CD4-positive, alpha-beta T cell (primary cell): ENCODE measurements at places on chromosomes 3 and 15.
A peak's percentile ranks its signal among the peaks of the same experiment; 100 is the strongest.

- peak; percentile 38 for DNase-seq
These were observed 79.1 kb upstream of the MEF2A start for GRCh38 chr15:99486371-99487336.

- DNase-seq = no peak
These were observed 85.6 kb upstream of the DNAJC19 start for GRCh38 chr3:181075098-181075497.

- no peak for DNase-seq
These were observed 77.8 kb downstream of the WWTR1 start for GRCh38 chr3:149579838-149580542.

DNA sequence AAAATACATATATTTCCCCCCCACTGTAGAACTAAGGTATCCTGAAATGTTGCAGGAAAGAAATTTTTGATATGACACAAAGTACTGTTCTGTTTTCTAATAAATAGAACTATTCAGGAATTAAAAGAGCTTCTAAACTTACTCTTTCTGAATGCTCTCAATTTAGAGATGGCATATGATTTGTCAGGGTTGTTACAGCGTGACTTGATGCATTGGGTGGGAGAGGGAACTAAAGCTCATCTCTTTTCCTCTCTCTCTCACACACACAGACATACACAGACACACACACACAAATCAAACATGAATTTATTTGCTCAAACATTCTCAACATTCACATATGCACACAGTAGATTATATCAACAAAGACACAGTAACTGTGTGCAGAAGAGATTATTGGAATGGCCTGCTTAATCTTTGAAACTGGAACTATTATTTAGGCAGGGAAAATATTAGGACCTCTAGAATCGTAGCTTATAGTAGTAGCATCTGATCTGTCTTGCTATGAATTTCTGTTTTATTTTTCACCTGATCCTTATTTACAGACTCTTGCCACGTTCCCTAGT, 807.4 kb upstream of the GBE1 start:
- no peak for DNase-seq

DNA sequence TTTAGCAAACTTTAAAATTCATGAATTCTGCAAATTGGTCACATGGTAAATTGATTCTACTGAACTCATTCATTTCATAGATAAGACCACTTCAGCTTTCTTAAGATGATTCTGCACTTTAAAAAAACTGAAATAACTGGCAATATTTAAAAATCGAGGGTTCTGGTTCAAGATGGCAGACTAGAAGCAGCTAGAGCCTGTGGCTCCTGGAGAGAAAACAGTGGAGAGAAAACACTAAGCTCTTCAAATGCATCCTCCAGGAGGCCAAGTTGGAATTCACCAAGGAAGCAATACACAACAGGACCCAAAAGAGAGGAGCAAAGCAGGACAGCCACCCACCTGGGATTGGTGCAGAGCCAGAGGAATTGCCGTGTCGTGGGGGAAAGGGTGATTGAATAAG, 132.1 kb downstream of the SPATA16 start:
- no peak for DNase-seq

DNA sequence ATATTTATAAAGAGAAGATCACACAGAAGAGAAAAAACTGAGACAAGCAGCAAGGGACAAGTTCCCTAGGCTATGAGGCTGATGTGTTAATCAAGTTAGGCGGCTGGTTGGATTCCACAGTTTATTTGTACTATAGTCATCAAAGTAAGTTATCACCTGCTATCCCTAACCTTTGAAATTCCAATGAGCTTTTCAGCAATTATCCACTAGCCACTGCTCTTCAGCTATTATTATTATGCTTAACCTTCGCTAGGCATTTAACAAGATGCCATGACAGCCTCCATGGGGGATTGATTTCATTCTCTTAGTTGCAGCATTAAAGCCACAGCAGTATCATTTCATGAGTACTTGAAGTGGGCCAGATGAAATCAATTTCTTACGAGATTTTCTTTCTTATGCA, 699.5 kb upstream of the NAALADL2 start:
- DNase-seq = no peak

DNA sequence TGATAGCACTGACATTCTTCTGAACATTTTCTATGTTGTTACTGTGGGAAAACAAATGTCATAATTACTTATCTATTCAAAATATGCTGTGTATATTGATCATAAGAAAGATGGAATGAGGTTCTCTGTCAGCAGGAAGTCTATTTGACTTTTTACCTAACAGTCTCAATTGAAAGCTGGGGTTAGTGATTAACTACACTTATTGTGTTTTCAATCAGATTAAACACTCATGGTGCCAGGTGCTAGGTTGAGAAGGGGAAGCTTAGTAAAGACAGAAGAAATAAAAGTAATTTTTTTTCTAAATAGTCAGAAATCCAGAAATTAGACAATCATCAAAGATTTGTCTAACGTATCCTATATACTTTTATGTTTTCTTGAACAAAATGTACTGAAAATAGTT, 281.0 kb upstream of the NR2E3 start:
- no peak for DNase-seq

DNA sequence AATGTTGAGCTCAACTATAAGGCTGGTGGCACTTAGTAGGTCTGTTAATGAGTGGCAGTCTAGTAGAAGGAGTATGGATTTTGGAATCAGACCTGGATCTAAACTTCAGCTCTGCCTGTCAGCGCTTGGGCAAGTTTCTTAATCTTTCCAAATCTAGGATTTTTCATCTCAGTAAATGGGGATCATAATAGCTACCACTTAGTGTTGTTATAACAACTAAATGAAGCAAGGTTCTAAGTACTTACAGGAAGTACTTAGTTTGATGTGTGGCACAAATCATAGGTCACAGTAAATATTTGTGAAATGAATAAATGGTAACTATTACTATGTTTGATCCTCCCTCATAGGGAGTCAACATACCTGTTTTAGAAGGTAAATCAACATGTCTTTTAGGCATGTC, 31.4 kb downstream of the SLC49A4 start:
- DNase-seq = no peak

DNA sequence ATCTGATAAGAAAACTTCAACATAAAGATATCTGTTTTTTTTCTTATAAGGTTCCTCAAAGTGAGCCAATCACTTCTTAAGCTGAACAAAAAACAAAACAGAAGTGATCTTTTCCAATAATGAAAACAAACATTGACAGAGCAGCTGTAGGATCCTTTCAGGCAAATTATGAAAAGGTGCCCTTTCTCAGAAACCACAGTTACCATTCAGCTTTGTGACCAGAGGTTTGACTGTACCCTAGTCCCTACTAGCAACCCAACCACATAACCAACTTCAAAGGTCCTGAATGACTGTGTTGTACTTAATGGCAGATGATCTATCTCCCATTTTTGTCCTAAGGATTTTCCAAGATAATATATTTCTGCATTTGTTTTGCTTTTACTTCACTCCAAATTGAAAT, 39.4 kb upstream of the CCR2 start:
- DNase-seq = no peak

GRCh38 chr3:76561494-76562236, 478.2 kb upstream of the ROBO2 start:
- DNase-seq = no peak

- no peak for DNase-seq
These were observed 314.1 kb upstream of the LRRC3B start for GRCh38 chr3:26308454-26308853.

DNA sequence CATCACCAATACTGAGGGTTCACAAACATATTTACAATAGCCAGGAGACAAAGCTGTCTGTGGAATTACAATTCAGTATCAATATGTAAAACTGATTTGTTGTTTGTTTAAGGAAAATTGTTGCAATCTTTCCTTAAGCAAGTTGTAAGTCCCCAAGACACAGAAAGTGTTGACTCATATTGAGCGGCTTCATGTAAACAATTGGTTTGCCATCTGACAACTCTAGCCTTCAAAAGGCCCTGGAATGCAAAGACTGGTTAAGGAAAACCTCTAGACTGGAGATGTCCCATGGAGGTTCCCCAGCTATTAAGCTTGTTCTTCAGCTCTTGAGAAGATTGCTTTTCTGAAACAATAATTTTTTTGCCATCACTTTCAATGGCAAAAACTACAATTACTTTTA, 283.7 kb upstream of the PROK2 start:
- DNase-seq = no peak

- peak; percentile 90 for DNase-seq
These were observed 37.3 kb upstream of the RFTN1 start for GRCh38 chr3:16550676-16551341.

DNA sequence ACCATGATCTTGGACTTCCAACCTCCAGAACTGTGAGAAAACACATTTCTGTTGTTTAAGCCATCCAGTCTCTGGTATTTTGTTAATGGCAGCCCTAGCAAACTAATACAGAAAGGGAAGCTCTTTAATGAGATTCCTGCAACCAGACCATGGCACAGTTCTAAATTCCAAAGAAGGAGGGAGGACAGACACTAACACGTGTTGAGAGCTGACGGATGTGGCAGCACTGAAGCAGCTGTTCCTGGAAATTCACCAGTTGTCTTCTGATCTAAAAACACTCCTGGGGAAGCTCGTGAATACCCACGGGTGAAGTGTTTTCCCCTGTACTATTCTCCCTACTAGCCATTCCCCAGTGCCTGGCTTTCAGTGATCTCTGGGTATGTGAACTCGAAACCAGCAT, 56.7 kb downstream of the RPL22L1 start:
- no peak for DNase-seq

DNA sequence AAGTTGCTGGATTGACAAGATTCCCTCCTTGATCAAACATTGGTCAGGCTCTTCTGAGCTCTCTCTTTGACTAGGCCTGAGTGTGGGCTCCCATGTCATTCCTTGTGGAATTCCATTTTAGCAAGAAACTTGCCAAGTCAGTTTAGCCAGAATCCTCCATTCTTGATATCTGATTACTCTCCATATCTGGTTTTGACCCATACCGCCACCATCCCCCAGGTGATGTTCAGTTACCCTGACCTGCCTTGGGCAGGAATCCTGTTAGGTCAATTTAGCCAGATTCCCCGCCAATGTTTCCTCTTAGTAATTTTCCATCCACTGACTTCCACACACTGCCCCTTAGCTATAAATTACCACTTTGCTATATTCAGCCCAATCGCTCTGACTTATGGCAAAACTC, 1.0 kb upstream of the PCCB start:
- DNase-seq = no peak

DNA sequence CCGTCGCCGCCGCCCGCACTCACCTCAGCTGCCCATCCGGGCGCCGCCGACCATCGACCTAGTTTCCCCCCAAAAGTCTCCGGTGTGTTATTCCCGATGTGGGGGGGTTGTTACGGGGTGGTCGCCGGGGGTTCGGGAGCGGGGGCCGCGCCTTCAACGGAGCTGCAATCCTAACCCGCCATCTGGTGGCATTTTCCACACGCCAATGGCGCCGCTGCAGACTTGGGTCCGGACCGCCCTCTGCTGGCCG, at the start of gene STAG1:
TSS of gene STAG1 (minus strand) at position 207 of the 250 bp plus-strand sequence. CDS start 121,480 bp downstream, outside the sequence.
- DNase-seq = no peak

DNA sequence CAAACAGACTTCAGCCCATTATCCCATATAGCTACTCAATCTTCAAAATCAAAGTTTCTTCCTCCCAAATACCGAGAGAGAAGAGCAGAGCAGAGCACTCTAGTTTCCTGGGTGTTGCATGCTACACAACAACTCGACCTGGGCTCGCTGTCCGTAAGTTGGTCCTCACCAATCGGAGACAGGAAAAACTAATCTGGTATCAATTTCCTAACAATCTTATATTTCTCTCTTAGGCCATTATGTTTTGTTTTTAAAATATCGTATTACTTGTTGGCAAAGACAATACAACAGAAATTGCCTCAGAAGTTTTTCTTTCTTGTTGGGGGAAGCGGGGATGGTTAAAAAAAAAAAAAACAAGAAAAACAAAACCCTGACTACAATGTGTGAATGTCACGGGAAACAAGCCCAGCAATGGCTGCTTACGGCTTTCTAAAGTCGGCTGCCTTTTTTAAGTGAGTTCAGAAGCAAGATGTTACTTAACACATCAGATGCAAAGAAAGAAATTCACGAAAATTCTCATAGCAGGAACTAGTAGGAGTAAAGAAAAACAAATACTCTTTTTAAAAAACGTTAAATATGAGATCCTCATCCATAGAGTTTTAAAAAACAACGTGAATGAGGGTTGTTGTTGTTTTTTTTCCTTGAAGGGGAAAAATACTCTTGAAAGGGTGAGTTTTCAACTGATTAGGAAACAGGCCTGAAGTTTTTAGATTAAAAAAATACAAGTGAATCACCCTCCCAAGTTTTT, 1.9 kb downstream of the VGLL4 start:
- DNase-seq = no peak

GRCh38 chr15:71386005-71386404, 270.7 kb downstream of the THSD4 start:
- DNase-seq = no peak

- no peak for DNase-seq
These were observed 598.9 kb upstream of the GRM7 start for GRCh38 chr3:6262010-6262409.

GRCh38 chr15:76222159-76222558, 89.1 kb downstream of the ETFA start:
- no peak for DNase-seq

- DNase-seq = no peak
These were observed 87.2 kb upstream of the NMNAT3 start for GRCh38 chr3:139764936-139765335.

- no peak for DNase-seq
These were observed 22.2 kb downstream of the DUSP7 start for GRCh38 chr3:52034212-52034611.

DNA sequence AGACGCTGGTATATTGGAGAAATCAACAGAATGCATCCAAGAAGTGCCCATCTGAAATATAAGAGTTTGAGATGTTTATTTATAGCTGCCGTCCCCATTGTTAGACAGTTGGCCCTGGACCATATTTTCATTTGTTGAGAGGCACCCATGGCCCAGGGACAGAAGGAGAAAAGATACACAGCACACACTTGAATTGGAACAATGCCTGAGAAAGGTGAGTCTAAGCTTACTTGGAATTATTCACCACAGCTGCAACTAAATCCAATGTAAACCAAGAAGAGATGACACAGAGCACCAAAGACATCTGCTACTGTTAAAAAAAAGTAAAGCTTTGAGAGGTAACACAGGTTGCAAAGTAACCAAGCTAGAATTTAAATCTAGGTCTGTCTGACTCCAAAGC, 525.5 kb upstream of the NAALADL2 start:
- no peak for DNase-seq

DNA sequence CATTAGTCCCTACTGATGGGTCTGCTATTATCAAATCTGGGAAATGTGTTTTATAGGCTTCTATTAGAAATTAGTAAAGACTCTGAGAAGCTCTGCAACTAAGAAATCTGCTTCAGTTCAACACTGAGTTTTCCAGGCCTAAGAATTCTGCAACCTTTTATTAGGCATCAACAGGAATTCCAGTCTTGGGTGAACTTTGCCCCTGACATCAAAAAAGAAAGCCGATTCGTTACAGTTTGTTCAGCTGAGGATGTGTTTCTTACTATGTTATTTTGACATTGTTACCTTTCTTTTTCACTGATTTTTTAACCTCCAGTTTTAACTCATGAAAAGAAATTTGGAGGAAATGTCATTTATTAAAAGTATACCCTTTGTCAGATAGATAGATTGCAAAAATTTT, 131.5 kb upstream of the KCNH8 start:
- DNase-seq = no peak

DNA sequence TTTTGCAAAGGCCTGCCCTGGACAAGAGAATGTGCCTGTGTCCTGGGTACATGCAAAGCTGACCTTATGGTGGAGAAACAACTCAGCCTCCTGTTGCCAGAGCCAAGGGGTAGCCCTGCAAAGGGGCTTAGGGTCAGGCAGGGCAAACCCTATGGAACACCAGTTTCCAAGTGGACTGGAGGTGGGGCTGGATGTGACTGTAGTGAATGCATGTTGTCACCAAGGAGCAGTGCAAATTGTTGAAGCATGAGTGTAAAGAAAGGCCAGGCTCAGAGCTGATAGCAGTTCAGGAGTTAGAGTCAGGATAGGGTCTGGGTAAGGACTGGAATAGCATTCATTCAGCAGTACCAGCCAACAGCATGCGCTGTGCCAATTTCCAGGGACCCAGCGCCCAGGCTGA, 82.9 kb upstream of the PXYLP1 start:
- no peak for DNase-seq
